ENCODE measurements at places on chromosomes 11 and 22.

DNA sequence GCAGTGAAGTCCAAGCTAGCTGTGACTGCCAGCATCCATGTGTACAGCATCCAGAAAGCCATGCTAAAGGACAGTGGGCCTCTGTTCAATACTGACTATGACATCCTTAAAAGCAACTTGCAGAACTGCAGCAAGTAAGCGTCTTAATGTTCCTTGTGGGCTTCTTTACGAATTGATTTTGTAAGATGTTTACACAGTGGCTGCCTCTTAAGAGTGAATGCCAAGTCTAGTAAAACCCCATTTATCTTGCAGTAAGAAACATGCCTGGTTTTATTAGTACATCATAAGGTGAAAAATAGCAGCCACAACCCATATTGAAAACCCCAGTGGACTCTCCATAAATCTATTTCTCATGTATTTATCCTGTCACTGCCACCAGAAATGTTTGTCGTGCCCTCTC lies 20.5 kb downstream of the POLD3 start:
- DNase-seq: no peak

DNA sequence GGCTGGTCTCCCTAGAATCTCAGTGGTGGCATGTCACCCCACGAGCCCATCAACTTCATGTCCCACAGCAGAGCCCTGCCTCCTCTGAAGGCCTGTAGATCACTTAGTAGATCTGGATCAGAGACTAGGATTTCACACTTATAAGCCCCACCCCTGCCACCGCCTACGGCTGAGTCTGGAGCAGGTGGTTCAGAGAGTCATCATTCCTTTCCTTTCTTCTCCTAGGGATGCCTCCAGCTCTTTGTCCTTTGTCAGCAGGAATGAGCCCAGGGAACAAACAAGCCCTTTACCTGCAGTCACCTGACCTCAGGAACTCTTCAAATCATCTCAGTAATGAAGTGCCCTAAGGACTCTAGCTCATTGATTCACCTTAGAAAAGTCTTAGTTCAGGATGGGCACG lies 37.8 kb downstream of the SCGB1A1 start:
- DNase-seq: no peak

GRCh38 chr11:112485280-112485679 lies 224.6 kb upstream of the PLET1 start:
- no peak for DNase-seq

GRCh38 chr11:71075871-71076420 lies 176.4 kb downstream of the SHANK2 start:
- no peak for DNase-seq

DNA sequence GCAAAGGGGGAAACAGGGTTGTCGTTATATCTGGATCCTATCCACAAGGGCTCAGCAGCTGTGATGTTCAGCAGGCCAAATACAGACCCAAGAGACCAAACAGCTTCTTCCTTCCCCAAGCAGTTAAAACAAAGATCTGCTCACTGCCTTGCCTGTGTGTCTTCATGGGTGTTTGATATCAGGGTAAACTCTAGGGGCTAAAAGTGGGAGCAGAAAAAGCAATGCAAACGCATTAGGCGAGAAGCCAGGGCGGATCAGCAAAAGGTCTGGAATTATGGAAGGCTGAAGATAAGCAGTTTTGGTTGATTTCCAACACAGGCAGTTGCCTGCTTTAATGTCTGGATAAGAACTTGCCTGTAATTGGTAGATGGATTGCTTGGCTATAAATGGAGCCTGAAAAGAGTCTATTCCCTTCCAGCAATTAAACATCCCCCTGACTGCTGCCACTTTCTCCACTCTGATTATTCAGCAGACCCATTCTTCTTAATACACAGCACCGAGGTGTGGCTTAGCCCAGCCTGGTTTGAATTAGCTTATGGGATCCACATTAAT lies 126.3 kb downstream of the COMMD9 start:
- no peak for DNase-seq

DNA sequence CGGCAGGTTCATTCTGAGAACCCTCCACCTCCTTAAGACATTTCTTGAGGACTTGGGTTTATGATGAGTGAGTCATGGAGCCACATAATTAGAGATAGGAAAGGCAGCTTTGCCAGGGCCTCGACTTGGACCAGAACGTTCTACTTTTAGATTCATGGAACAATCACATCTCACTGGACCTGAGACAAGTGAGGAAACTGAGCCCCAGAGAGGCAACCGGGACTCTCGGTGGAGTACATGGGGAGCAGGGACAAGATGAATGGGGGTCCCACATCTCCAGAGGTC lies 59.5 kb downstream of the LINC01488 start:
- DNase-seq: no peak

- DNase-seq: no peak
Measured at GRCh38 chr11:10758957-10759356, 7.9 kb downstream of the CTR9 start.

- no peak for DNase-seq
Measured at GRCh38 chr11:117045956-117046355, 52.3 kb downstream of the SIK3 start.

GRCh38 chr11:111814106-111814505 lies 47.9 kb upstream of the PPP2R1B start:
- DNase-seq: no peak

DNA sequence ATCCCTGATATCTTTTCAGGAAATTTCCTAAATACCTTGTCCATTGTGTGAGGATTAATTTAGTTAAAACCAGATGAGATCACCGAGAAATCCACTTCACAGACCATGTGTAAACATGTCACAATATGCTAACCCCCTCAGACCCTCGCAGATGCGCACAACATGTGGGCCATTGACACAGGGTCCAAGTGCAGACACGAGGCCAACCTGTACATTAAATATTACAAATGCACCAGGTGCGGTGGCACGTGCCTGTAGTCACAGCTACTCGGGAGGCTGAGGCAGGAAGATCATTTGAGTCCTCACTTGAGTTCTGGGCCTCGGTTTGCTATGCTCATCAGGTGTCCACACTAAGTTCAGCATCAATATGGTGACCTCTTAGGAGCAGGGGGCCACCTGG lies 9.9 kb upstream of the TMPRSS4 start:
- DNase-seq: no peak

GRCh38 chr11:59247531-59248227 lies 35.0 kb upstream of the MPEG1 start:
- DNase-seq: no peak

DNA sequence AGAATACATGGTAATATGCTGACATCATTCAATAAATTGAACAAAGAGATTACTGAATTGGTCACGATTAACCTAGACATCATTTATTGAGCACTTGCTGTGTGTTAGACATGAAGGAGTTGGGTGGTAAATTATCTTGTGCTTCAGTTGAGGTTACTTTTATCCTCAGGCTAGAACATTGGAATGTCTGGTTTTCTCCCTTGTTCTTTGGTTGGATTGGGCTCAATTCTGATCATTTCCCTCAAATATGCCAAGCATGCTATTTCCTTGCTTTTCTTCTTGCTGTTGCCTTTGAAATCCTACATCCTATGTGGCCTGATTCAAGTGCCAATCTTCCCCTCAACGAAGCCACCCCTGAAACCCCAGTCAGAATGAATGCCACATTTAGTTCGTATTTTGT lies 65.8 kb downstream of the DEUP1 start:
- DNase-seq: no peak

GRCh38 chr11:19759389-19759788 lies 46.8 kb downstream of the NAV2 start:
- DNase-seq: no peak

GRCh38 chr11:122808478-122808869 lies 29.8 kb upstream of the CRTAM start:
- no peak for DNase-seq

DNA sequence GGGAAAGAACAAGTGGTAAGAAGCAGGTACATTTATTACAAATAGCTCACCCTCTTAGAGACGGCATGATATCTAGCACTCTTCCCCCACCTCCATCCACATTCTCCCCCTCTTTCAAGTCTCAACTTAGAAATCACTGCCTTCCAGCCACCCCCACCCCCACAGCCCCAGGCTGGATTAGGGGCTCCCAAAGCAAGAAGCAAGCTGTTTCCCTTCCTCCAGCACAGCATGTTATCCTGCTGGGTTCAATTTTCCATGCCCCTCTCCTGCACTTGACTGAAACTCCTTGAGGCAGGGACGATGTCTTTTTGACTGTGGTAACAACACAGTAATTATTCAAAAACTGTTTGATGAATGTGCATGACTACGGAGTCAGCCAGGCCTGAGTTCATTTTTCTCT lies 350.7 kb downstream of the LARGE1 start:
- DNase-seq: no peak

GRCh38 chr11:62152245-62153086 lies 28.7 kb downstream of the INCENP start:
- DNase-seq: no peak

DNA sequence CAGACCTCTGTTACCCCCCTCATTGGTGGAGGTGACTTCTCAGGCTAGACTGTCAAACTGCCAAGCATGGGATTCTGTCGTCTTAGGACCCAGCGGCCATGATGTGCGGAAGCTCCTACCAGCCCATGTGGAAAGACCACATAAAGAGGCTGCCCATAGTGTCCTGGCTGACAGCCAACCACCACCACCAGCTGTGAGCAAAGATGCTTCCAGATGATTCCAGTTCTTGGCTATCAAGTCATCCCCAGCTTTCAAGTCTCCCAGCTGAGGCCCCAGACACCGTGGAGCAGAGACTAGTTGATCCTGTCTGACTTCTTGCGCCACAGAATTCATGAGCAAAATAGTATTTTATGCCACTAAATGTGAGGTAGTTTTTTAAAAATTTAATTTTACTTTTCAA lies 32.9 kb downstream of the SCUBE1 start:
- no peak for DNase-seq

- no peak for DNase-seq
Measured at GRCh38 chr11:90220391-90220790, 2.5 kb downstream of the CHORDC1 start.

GRCh38 chr22:32979606-32980005 lies 78.6 kb downstream of the SYN3 start:
- DNase-seq: no peak

DNA sequence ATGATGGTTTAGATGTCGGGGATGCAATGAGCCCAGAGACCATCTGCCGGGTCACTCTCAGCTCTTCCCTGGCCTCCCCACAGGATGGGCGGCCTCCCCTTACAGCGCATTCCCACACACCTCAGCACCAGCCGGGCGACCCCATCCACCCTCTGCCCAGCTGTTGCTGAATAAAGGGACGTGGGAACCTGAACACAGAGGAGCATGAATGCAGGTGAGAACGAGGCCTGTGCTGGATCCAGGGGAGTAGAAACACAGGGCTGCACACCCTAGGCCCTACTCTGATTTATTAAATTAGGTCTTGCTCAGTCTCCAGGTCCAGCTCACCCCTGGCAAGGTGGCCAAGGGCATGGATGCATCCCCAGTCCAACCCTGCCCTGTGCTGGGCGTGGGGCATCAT lies 180.5 kb downstream of the CTTN start:
- DNase-seq: no peak

DNA sequence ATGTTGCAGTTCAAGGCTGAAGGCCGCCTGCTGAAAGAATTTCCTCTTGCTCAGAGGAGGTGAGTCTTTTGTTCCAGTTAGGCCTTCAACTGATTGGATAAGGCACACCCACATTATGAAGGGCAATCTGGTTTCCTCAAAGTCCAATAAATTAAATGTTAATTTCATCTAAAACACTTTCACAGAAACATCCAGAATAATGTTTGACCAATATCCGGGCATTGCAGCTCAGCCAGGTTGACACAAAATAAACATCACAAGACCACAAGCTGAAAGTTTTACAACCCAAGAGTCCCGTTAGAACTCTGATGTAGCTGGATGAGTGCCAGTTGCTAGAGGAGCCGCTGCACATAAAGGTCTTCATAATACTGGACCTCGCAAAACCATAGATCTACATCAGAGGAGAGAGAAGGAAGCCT lies 64.9 kb upstream of the EED start:
- DNase-seq: no peak

DNA sequence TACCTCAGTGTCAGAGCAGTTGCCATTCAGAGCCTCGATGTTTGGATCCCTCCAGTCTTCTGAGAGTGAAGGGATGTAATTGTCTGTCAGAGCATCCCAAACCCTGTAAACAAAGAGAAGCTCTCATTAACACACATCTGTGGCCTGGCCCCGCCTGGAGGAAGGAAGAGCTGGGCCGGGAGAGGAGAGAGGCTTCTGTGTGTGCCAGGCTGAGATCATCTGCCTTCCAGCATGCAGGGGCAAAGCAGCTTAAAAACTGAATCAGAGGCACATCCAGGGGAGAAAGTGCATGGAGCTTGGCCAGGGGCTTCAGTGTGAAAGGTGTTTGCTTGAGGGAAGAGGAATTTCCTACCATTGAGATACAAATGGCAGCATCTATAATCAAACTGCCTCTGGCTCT lies 14.5 kb downstream of the FEZ1 start:
- DNase-seq: no peak

GRCh38 chr22:31104869-31105268 lies 2.5 kb downstream of the SELENOM start:
- no peak for DNase-seq

GRCh38 chr11:706957-707816 lies 1.2 kb downstream of the EPS8L2 start:
- no peak for DNase-seq

DNA sequence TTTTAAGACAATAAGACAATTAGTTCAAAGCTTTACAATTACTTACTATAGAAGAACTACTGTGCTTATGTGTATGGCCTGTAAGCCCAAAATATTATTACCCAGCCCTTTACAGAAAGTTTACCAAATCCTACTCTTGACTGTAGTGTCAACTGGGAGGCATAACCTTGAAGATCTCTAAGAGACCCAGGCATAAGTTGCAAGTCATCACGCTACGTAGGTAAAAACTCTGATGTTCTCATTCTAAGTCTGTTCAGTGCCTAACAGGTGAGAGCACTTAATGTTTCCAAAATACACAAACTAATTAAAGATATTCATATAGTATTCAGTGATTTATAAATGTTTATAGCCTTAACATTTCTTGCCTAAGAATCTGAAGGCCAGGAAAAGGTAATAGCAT lies 12.9 kb downstream of the SESN3 start:
- DNase-seq: no peak

DNA sequence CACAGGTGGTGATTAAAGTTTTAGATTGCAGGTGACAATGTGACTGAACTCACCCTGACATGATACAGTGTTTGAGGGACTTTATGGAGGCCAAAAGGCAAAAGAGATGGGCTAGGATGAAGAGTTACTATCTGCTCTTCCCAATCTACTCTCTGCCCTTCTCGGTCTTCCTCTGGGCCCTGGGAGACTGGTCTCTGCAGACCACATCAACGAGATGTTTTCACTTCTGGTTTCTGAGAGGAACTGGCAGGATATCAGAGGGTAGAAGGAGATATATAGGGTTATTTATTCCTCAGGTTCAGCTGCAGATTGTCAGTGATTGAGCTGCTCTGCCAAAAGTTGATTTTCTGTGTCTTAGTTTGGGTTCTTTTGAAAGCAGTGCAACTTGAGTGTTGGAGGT lies 32.4 kb upstream of the CD44 start:
- DNase-seq: no peak

DNA sequence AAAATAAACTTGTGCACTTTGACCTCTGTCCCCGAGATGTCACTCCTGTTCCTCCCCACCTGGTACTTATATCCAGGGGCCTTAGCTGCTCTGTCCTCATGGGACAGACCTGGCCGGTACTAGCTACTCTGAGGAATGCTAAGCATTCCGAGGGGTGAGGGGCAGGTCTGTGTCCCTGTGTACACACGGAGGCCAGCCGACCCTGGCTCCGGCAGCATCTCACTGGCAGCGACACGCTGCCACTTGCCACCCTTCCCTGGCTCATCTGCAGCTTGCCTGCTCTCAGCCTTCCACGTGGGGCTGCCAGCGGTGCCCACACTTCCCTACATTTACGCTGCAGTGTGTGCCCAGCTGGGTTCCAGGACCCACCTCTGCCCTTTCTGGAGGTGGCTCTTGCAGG lies 21.6 kb upstream of the TEF start:
- DNase-seq: no peak

- no peak for DNase-seq
Measured at GRCh38 chr11:15747671-15748070, 608.7 kb downstream of the SOX6 start.
